ENCODE measurements at places on chromosomes 7 and 10.

DNA sequence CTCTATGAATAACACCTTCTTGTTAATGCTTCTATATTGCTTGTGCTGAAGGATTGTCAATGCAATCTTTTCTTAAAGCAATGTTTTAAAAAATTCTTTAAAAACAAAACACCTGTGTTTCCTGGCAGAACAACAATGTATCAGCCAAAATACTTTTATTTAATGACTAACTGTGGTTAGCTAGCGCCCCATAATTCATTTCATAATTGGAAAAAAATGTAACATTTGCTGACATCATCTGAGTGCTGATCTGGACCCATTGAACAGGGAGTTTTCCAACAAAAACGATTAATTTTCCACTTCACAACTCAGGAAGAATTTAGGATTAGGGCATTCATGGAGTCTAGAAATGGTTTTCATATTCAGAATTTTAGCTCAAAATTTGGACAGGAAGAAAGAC is 137.6 kb upstream of the CDK6 start:
- DNase-seq: no peak

- DNase-seq: no peak
These were observed 23.4 kb downstream of the ATOH7 start for GRCh38 chr10:68208424-68209042.

- no peak for DNase-seq
These were observed at the start of gene LOXL4 for GRCh38 chr10:98267894-98268693. Gene LOXL4 (minus strand): TSS chr10:98268194. CDS start chr10:98263019, 5,175 bp downstream.

GRCh38 chr7:26306790-26307189 is 15.1 kb downstream of the SNX10 start:
- no peak for DNase-seq

- no peak for DNase-seq
These were observed 26.0 kb downstream of the FAM241B start for GRCh38 chr10:69655868-69656555.

DNA sequence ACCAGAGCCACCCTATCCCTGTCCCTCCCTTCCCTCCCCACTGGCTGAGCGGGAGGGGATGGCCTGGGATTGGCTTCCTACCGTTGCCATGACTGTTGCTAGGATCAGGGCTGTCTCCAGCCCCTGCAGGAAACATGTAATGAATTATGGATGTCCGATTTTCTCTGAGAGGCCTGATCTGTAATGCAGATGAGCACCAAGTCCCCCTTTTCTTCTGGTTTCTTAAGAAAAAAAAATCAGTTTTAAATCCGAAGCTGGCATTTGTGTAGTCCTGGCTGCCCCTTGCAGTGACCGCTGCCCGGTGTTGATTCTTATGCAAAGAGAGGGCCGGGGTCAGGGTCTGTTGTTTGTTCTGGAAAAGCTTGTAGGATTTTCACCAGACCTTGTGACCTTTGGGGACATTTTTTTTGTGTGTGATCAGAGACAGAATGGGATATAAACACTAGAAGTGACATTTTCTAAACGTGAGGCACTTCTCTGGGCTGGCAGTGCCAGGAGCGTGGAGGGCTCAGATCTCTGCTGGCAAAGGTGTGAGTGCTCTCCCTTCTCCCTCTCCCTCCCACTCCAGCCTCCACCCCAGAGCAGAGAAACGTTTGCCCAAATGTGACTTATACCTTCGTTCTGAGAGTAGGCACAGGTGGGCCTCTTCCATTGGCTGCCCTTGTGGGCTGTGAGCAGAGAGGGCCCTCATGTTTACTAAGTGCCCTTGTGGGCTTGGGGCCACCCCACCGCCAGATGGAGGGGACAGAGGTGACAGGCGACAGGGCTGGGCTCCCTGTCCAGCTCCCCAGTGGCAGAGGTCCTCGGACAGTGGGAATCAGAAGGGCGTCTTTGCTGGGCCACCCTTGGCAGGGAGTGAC is 127.5 kb downstream of the DNAJB6 start:
- DNase-seq: no peak

All from NCI-H1694 (cell line).